ENCODE measurements at places on chromosomes 2 and 18.

DNA sequence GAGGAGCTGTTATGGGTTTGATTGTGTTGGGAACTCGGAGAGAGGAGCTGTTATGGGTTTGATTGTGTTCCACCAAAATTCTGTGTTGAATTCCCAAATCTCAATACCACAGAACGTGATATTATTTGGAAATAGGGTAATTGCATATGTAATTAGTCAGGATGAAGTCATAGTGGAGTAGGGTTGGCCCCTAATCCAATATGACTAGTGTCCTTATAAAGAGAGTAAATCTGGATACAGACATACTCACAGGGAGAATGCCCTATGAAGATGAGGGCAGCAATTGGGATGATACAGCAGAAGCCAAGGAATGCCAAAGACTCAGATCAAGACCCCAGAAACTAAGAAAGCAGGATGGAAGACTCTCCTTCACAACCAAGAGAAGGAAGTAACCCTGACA, 1023.2 kb upstream of the ZEB2 start:
- no peak for DNase-seq

GRCh38 chr2:239765911-239766310, 259.2 kb downstream of the NDUFA10 start:
- no peak for DNase-seq

GRCh38 chr2:234932591-234933168, 19.1 kb upstream of the SH3BP4 start:
- no peak for DNase-seq

- no peak for DNase-seq
Measured at GRCh38 chr2:134352844-134353243, 99.0 kb downstream of the MGAT5 start.

GRCh38 chr18:60656553-60656952, 284.0 kb upstream of the MC4R start:
- no peak for DNase-seq

DNA sequence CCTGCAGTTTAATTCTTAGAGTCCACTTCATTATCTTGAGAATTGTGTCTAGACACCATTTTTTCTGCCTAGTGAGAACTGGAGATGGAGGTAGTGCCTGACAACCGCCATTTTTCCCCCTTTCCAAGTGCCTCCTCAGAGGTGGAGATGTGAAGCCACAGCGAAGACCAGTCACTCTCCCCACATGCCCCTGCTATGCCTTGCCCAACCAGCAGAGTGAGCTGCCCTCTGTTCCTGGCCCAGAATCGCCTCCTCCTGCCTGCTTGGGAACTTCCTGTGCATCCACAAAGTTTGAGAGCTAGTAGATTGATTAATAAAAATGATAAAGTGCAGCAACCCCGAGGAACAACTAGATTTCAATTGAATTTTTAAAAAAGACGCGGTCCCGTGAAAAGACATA, 123.3 kb downstream of the CLIP4 start:
- no peak for DNase-seq

- no peak for DNase-seq
Measured at GRCh38 chr2:55885127-55885943, 38.2 kb downstream of the EFEMP1 start.

DNA sequence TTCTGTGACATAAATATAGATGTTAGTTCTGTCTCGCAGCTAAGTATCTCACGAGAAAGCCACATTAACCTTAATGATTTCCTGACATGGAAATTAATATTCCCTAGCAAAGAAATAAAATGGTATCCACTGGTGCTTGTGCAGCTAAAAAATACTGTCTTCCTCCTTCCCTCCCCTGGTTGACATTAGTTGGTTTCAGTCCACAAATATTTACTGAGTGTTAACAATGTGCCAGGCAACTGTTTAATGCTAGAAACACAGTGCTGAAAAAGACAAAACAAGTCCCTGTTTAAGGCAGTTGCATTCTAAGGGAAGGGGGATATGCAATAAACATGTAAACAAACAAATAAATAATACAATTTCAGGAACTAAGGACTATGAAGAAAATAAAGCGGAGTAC, 44.2 kb upstream of the VPS54 start:
- no peak for DNase-seq

DNA sequence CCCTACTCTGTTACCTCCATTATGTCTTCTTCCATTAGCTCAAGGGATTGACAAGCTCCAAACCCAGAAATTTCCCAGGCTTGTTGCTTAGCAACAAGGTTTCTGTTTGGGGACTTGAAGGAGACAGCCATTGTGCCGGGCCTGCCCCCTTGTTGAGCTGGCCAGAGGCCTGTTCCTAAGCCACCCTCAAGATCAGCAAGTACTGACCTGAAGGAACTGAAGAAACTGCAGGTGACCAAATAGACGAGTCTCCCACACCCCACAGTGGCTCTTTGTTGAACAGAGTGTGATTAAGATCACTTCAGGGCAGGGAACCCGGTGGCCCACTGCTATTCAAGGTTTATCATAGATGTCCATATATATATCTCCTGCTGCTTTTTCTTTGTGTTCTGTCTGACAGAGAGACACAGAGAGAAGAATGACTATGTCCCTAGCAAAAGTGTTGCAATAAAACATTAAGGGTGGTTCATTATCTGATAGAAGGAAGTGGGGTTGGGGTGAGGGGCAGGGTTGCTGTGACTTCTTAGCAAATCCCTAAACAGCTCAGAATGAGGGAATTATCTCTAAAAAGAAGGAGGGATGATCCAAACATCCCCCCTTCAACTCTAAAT, 69.2 kb downstream of the RNF144A start:
- DNase-seq = no peak

DNA sequence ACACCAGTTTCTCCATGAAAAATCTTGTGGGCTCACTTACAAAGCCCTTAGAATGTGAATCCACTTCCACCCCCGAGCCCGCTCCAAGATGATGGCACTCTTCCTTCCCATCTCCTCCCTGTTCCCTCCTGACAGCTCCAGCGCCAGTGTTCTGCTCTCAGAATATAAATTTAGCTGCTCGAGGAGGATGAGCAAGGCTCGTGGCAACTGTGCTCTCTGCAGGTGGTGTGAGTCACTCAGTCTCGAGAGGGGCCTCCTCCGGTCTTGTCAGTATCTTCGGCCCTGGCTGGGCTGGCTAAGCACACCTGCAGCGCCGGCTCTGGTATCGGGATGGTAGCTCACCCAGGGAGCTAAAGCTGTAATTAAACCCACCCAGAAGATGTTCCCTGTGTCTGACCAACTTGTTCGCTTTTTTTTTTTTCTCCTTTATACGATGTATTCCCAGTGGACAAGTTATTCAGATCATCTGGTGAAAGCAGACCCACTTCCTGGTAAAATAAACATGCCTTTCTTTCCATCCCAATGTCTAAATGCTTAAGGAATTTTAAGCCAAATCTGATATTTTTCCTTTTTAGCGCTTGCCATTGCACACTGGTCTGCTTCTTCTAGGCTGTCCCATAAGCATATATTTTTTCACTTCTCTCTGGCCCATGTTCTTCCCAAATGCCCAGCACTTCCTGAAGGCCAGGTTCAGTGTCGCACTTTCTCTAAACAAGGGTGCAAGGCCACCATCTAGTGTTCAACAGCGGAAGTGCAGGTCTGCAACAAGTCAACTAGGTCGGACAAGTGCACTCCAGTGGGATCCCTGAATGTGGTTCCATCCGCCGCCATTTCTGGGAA, 31.4 kb upstream of the YPEL5 start:
- DNase-seq = peak; percentile 81

DNA sequence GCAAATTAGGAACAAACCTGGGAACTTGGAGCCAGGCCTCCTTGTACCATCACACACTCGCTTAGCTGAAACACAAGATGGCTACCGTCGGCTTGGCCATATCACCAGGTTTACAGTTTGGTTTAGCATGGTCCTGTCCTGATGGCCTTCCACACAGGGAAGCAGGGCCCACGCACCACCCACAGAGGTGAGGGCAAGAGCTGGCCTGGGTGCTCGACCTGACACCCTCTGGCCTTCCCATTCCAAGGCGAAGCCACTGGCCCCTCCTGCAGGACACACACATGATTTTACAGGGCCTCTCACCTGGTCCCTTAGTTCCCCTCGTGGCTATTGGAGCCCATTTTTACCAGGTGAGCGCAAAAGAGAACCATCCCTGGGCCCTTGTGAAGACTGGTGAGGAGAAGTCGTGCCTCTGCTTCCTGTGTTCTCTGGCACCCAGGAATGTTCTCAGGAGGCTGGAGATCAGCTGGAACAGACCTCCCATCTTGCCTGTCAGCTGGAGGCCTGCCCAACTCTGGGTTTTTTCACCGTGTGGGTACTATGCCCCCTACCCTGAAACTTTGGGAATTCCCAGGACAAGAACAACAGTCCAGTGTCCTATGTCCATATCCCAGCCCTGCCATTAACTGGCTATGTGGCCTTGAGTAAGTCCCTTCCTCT, 53.0 kb upstream of the FOSL2 start:
- no peak for DNase-seq

DNA sequence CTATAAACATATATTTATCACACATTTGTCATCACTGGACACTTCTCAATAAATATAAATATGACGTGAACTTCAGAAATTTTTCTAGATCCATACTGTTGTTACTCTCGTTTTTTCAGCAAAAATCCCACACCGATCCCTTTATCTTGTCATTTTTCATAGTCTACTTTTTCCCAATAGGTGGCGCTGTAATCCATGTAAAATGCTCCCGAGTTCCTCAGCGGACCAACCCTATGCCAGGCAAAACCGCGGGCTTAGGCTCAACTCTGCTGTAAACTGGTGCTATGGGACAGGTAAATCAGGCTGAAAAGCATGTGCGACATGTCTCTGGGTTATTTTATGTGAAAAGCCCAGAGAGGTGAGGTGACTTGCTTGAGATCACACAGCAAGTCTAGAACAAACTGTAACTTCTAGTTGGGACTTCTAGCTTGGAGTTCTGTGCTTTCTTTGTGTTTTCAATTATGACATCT, 104.0 kb downstream of the COBLL1 start:
- peak; percentile 49 for DNase-seq

Data from dorsolateral prefrontal cortex (tissue), 122 donors.